Stimulated activated CD8-positive, alpha-beta memory T cell treated with anti-CD3 and anti-CD28 coated beads, Interleukin-15, amount 100 ng/mL, for 24 hours (primary cell): ENCODE measurements at places on chromosomes 5 and 9.

- no peak for DNase-seq
Observed at GRCh38 chr5:73759771-73760170, 133.8 kb downstream of the ARHGEF28 start.

GRCh38 chr9:101711330-101711941 lies 27.0 kb downstream of the GRIN3A start:
- no peak for DNase-seq

DNA sequence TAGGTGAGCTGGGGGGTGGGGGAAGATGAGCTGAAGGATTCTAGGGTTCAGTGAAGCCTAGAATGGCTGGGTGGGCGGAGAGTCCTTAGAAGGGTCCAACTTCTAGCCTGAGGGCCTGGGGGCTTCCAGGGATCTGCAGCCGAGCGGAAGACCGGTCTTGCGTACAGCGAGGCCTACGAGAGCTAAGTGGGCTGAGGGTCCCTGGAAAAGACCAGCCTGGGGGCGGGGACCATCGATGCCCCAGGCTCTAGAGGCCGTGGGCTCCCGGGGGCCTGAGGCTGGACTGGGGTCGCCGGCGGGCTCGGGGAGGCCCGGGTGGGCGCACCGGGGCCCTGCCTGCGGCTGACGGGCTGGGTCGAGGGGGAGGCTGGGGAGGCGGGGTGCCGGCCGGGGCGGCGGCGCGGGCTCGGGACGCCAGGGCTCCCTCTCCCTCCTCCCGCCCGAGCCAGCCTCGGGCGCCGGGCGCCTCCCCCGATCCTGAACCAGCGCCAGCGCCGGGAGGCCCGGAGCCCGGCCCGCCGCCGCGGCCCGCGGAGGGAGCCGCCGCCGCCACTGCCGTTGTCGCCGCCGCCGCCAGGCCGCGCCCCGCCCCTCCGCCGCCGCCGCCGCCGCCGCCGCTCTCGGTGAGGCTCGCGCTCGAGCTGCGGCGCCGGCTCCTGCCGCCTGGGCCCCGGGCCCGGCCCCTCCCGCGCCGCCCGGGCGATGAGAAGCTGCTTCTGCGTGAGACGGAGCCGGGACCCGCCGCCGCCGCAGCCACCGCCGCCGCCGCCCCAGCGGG lies at the start of gene MVB12B:
TSS of gene MVB12B (plus strand) at position 602 of the 778 bp plus-strand sequence. CDS start at position 703, 101 bp downstream.
- no peak for DNase-seq

DNA sequence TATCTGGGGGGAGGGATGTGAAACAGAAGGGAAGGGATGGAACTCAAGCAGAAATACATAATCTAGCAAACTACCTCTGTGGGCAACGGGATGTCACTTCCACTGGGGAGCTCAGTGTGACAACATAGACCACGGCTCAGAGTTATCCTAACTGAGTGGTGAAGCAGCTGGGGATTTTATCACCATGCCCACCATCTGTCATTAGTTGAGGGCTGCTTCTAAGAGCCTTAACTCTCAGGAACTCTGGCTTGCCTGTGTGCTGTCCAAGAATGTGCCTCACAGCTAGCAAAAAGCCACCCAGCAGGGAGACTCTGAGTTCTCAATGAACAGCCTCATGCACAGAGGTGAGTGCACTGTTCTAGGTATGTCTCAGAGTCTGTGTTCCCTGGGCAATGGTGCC lies 90.6 kb upstream of the CXCL14 start:
- DNase-seq: no peak

GRCh38 chr5:113755516-113755915 lies 242.0 kb downstream of the YTHDC2 start:
- no peak for DNase-seq

GRCh38 chr5:178467205-178467567 lies 123.0 kb downstream of the COL23A1 start:
- DNase-seq: no peak

DNA sequence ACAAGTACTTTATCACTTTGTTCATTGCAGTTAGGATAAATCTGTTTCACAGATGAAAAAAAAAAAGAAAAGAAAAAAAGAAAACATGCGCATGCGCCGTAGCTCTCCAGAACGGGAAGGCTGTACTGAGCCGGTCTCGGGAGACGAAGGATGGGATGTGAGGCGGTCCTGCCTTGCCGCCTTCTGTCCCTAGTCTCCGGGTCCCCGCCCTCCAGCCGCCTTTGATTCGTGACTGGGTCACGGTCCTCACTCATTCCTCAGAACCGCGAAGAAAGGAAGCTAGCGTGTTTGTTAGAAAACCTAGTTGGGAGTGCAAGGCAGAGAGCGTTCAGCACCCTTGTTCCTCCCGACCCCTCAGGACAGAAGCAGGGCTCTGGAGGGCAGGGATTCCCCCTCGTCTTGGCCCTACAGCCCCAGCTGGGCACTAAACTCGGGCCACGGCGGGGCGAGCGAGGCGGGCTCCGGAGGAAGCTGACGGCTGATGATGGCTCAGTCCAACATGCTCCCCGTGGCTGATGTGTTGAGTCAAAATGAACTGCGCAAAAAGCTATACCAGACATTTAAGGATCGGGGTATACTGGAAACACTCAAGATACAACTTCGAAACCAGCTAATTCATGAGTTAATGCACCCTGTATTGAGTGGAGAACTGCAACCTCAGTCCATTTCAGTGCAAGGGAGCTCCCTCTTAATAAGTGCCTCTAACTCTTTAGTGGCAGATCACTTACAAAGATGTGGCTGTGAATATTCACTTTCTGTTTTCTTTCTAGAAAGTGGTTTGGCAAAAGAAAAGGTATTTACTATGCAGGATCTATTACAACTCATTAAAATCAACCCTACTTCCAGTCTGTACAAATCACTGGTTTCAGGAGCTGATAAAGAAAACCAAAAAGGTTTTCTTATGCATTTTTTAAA lies 40.0 kb downstream of the CPLANE1 start:
- no peak for DNase-seq

GRCh38 chr5:67983251-67984110 lies 232.1 kb upstream of the PIK3R1 start:
- DNase-seq: no peak

DNA sequence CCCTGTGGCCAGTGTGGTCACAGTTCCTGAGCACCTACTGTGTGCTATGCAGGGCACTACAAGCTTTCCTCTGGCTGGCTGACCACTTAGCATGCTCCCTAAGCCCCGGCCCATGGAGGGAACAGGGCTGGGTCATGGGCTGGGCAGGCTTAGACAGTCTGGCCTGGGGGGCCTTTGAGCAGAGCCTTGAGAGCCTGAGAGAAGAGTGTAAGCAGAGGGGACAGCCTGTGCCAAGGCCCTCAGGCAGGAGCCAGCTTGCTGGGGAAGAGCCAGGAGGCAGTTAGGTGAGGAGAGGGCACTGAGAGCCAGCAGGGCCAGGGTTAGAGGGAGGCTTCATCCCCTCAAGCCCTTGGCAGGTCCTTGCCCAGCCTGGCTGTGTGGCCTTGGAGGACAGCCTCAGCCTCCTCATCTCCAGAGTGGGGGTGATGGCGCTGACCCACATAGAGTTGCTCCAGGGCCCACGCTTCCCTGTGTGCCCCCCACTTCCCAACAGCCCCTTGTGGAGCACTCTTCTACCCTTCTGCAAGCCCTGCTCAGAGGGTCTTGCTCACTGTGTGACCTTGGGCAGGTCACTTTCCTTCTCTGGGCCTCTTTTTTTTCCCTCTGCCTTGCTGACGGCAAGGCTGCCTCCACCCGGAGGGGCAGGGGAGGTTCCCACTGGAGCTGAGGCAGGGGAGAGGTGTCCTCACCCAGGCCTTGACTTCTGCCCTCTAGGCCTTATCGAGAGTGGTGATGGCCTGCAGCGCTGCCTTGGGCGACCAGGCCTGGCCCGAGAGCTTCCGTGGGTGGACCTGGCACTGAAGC lies 107.1 kb downstream of the PHF2 start:
- DNase-seq: no peak

DNA sequence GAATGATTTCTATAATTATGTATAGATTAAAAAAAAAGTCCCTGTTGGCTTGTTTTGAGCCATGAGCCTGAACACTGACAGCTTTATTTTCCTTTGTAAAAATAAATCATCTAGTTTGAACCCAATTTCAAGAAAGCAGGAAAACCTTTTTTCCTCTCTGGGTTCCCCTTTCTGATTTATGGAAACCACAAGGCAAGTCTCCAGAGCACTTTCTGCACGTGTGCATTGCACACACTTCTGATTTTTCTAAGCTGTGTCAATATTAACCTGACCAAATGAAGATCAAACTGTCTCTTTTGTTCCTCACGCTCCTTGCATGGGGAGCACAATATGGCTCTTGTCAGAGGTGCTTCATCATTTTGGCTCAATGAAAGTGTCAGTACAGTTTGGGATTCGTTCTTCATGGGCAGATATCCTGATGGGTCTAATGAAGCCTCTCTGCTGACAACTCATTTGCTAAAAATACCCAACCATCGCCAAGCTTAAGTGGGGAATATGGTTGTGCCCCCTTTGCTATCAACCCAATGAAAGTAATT lies 39.2 kb upstream of the PCA3 start:
- DNase-seq: no peak

GRCh38 chr9:14768405-14769229 lies 46.1 kb upstream of the CER1 start:
- no peak for DNase-seq

DNA sequence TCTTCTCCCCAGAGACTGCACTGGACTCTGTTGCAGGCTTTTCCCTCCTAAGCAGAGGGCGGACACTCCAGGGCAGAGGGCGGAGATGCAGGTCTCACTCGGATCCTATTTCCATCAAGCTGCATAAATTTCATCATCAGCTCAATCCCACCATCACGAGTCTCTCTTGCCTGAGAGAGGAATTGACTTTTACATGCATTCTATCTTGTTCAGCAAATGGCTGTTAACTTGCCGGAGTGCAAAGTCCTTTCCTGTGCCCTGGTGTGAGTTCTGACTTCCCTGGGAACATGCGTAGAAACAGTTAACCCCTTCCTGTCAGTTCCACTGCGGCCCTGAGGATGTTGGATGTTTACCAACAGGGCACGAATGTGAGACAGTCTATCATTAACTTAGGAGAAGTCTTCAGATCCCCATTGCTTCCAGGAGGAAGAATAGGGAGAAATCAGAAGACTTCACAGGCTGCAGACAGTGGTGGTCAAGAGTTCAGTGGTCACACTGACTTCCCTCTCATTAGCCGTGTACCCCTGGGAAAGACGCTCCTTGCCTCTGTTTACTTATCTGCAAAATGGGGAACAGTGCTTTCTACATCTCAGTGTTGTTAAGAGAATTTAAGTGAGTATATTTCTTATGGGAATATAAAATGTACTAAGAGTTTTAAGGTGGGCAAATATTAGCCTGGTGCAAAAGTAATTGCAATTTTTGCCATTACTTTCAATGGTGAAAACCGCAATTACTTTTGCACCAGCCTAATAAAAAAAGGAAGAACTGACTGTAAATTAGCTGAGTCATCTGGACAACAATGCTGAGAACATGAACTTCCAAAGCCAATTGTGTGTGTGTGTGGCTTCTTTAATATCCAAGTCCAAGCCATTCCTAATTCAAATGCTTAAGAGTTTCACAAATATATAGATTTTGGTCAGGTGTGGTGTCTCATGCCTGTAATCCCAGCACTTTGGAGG lies 248.0 kb downstream of the DRD1 start:
- no peak for DNase-seq

DNA sequence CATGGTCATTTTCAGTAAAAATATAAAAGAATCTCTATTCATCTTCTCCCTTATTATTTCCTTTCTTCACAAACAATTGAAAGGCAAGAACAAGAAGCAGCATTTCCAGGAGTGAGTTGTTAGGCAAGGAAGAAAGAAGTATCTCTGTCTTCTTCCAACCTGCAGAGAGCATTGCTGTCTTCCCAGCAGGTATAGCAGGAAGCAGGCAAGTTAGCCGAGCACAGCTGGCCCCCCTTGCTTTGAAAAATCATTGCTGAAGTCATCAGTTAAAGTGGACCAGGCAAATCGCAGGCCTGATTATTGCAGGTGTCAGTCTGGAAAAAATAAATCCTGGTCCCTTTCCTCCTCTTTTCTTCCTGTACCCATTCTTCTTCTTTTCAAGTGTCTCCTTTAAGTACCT lies 353.1 kb upstream of the BRINP1 start:
- DNase-seq: no peak

DNA sequence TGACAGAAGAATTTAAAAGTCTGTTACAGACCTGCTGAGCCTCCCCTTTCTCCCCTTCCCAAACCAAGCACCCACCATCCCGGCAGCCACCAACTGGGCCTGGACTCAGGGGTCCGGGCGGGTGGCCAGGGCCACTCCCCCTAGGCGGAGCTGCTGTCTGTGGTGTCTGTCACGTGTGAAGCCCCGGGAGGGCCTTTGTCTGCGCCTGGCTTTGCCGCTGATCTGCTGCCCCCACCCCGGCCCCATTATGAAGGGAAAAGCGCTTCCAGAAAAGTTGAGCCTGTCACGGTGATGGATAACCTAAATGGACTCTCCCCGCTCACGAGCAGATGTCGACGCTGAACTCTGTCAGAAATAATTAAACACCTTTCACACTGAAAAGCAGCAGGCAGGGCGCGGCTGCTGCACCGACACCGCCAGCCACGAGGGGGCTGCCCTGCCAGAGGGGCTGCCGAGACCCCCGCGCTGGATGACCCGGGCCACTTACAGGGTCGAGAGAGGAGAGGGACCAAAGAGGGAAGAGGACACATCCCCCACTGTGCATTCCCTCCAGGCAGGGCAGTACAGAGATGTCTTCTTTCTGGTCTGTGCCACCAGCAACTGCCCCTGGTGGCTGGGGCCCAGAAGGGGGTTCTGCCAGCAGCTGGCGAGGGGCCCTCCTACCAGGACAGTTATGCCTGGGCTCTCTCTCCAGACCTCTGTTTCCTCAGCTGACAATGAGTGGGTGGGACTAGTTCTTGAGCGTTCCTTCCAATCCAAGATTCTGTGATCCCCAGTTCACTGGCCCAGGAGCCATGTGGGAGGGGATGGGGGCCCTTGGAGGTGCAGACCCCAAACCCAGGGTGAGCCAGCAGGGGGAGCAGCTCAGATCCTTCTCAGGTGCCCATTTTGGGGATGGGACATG lies 36.0 kb upstream of the BARHL1 start:
- DNase-seq: no peak

DNA sequence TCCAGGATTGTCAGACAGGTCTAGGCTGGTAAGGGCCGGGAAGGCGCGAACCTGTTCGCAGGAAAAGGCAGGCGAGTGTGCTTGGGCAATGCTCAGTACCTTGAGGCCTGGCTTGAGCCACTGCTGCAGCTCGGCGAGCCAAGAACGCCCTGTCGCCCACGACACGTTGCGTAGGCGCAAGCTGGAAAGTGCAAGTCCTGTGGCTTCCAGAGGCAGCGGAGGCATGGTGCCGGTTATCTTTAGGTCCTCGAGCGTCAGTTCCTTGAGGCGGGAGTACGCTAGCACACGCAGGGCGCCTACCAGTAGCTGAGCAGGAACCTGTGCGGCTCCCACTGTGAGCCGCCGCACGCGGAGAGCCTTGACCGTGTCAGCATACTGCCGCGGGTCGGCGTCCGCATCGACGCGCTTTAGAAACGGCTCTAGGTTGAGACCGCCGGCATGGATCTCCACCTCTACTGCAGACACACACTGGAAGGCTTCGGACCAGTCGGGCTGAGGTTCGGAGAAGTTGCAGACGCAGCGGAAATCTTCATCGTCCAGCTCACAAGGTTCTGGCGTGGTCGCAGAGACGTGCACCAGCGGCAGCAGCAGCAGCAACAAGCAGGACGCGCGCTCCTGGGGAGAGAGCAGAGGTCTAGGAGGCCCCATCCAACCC lies 482 bp downstream of the CD14 start:
- peak; percentile 7 for DNase-seq

GRCh38 chr9:121559183-121559582 lies 59.5 kb upstream of the GGTA1 start:
- no peak for DNase-seq
